Suppressor macrophage (primary cell): ENCODE measurements at places on chromosomes 5 and 9.

DNA sequence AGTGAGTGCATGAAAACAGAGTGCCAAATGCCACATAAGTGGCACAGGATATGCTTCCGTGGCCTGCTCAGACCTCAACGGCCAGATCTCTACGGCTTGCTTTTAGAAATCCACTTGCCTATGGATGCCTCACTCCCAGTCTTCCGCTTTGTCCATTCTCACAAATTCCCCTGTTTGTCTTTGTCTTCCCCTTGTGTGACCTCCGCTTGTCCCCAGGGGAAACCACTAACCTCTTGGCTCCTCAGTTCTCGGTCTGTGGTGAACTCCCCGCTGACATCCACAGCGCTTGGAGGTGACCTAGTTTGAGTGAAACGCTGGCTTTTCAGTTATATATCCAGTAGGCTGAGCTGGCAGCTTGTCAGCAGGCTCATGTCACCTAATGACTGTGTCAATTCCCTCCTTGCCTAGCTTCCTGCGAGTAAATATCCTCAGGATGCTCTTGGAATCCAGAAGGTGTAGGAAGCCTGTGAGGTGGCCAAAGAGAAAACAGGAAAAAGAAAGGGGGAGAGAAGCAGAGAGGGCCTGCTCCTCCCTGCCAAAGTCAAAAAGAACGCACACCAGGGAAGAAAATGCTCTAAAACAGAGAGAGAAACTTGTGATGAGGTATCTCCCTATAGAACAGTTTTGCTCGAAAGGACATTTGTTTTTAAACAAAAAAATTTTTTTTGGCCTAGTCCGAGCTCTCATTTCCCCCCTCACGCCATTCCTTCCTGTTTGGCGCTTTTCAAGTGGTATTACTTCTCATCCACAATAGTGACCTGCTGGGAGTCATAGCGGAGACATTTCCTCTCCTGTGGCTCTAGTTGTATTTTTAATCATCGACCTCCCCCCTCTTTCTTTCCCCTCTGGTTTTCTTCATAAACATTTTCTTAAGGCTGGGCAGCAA lies 101.6 kb upstream of the SPRY4 start:
- no peak for DNase-seq

GRCh38 chr5:179044765-179045164 lies 15.4 kb upstream of the ZNF354C start:
- no peak for DNase-seq

DNA sequence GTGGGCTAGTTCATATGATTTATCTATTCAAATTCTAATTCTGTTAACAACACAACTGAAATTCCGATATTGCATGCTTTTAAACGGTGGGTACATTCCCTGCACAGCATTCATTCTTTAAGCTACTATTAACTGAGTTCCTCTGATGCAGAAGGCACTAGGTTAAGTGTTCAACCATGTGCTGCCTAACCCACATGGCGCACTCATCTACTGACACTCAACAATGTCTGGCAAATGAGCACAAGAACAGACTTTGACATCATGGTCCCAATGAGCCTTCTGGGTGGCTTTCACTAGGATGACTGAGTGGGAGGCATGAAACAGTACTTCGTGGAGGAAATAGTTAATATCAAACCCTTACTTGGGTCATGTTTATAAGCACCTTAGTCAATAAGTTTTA lies 10.2 kb downstream of the NREP start:
- DNase-seq, result no peak

- peak; percentile 80 for DNase-seq
These were observed 36.4 kb downstream of the GGTA1 start for GRCh38 chr9:121463026-121463807.

DNA sequence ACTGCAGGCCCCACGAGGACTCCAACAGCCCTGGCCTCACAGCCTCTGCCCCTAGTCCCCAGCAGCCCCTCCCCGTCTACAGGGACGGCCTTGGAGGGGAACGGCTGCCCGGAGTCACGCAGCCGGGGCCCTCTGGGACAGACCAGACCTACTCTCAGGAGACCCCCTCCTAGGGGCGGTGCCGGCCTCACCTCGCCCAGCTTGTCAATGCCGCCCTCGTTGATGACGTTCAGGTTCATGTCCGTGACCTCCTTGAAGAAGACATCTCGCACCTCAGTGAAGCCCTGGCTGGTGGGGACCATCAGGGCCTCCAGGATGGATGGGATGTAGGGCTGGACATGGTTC lies 58.6 kb downstream of the LRSAM1 start:
- no peak for DNase-seq

GRCh38 chr5:17156463-17156862 lies 61.0 kb upstream of the BASP1 start:
- no peak for DNase-seq

DNA sequence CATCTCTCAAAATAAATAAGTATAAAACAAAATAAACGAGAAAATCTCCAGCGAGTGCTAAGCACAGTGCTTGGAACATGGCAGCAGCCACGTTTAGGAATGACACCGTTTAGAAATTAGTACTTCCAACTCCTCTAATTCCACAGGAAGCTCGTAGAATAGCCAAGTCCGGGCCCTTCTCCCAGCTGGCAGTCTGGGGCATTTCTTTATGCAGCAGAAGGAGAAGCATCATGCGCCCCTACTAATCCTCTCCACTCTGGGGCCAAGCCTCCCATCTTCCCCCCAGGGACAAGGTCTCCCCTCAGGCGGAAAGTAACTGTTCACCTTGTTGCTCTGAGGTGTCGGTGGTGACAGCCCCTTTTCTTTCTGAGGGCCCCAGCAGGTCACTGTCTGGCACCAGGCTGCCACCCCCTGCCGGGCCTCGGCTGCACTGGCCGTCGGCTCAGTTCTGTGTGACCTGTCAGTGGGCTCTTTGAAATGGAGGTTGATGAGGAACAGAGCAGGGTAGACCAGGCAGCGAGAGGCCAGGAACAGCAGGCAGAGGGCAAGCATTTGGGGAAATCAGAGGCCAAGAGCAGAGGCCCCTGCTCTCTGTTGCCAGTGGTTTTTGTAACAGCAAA lies 113.5 kb upstream of the WWC1 start:
- no peak for DNase-seq

DNA sequence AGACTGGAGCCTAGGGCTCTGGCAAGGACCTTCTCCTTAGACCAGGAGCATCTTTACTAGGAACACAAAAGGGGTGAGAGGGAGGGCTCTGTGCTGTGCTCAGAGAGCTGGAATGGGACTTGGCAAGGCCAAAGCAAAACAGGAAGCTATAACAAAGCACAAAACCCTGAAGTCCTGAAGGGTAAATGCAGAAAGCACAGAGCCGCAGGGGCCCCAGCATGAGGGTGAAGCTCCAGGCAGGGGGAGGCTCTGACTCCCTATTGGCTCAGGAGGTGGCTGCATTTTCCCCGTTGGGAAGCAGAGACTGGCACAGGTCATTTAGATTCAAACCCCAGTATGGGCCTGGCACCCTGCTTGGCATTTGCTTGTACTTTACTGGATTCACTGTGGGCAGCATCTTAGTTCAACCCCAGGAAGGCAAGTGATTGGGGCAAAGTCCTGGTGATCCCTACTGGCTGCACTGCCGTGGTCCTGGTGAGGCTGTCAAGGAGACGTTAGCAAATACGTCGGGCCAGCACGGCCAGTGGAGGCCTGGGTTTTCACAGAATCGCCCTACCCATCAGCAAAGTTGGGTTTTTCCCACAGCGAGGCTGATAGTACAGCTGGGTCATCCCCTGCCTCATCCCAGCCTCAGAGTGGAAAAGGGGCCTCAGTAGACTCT lies 46.3 kb downstream of the GGTA1 start:
- DNase-seq, result no peak

DNA sequence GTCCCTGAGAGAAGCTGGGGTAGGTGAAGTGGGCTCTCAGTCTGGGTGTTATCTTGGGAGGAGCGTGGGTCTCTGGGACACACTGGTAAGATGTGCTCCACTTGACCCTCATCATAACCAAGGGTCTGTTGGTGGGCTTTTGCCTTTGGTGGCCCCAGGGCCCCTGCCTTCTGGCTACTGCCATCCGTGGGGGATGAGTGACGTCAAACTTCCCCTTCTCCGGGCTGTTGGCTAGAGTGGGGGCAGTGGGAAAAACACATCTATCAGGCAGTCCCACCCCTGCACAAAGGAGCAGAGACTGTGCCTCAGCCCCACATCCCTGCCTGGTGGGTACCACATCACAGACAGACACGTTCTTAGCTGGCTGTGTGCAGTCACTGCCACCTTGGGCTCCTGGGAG lies 35.1 kb downstream of the GADD45G start:
- no peak for DNase-seq

- peak; percentile 84 for DNase-seq
These were observed 1.5 kb upstream of the GPRIN1 start for GRCh38 chr5:176611435-176611834.

- DNase-seq, result no peak
These were observed 12.5 kb upstream of the SMIM23 start for GRCh38 chr5:171773106-171773505.

DNA sequence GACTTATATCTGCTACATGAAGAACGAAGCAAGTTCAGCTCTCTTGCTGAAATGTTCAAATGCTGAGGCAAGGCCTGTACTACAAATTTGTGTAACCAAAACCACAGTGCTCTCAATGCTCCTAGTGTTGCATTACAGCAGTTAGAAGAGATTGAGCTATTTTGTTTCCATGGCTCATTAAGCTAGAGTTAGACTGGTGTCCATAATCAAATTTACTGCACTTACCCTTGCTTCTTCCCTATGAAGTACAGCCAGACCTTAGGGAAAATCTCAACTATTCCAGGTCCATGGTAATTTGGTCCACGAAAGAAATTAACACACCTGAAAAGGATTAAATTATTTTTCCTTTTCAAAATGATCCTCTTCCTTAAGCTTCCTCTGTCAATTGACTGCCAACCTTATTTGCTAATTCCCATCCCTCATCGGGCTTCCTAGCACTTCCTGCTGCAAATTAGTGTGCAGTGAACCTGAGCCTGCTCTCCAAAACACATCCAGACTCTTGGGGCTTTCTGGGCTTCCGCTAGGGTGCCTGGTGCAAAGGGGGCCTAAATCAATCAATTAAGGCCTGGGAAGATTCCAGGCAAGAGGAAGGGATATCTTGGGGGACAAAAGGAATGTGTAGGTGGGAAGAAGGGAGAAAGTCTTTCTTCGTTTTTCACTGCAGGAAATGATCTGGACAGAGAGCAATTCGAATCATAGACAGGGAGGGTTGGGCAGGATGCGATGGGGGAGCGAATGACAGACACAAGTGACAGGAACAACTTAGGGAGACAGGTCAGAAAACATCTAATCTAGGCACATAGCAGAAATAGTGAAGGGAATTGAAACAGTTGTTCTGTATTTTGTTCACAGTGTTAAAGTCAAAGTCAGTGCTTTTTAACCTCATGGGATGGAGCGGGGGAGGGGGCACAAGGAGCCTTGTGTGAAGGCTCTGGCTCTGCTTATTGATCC lies 542.4 kb downstream of the RAB3C start:
- no peak for DNase-seq

GRCh38 chr5:117347280-117347679 lies 772.7 kb upstream of the SEMA6A start:
- no peak for DNase-seq

GRCh38 chr5:1521671-1522600 lies 1.8 kb downstream of the LPCAT1 start:
- no peak for DNase-seq

- DNase-seq, result no peak
These were observed 13.2 kb downstream of the ANGPTL2 start for GRCh38 chr9:127109212-127109711.

- DNase-seq, result peak; percentile 73
These were observed 49.5 kb upstream of the SARDH start for GRCh38 chr9:133787754-133788025.

DNA sequence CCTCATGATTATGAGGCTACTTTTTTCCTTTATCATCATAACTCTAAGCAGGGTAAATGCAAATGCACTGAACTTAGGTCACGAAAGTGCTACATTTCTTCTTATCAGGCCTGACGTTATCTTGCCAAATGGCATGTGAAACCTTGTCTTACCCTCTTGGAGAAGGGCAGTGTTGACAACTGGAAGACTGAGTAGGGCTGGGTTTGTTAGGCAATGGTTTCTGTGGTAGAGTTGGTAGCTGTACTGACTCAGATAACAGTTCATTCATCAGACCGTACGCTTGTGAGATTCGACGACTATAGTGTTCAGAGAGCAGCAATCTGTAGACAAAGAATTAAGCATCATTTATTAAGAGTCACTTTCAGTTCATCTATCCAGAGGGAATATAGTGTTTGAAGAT lies 127.7 kb downstream of the CPLANE1 start:
- DNase-seq, result no peak

DNA sequence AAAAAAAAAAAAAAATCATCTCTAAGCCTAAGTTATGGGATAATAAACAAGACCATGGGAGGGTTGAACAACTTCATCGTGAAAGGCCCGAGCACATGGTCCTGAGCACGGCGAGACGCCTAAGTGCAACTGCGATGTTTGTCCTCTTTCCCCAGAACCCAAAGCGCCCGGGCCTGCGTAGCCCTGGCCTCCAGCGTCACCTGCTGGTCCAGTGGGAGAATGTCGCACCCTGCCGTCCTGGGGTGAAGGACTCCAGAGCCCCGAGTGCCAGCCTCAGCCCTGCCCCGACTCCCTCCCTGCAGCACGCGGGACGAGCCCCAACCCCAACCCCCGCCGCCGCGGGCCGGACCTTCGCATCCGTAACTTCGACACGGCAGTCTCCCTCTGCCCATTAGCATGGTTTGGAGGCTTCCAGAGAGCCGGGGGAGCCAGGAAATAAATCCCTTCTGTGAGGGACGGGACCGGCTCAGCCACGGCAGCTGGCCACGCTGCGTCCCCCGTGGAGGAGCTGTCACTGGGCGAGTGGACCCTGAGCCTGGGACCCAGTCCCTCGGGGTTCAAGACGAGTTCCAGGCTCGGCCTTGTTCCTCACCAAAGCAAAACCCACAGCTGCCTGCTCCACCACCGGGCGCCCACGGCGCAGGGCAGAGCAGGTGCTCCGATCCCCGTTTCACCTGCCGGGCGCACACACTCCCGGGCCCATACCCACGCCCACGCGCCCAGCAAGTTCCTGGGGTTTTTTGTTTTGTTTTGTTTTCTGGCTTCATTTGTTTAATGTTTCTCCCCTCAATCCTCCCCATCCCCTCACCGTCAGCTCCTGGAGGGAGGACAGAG lies 132.5 kb upstream of the HAND1 start:
- DNase-seq, result peak; percentile 82

GRCh38 chr9:135907006-135907430 lies 328 bp downstream of the CAMSAP1 start:
- DNase-seq, result peak; percentile 77

GRCh38 chr5:19855453-19855852 lies 132.5 kb downstream of the CDH18 start:
- DNase-seq, result no peak

DNA sequence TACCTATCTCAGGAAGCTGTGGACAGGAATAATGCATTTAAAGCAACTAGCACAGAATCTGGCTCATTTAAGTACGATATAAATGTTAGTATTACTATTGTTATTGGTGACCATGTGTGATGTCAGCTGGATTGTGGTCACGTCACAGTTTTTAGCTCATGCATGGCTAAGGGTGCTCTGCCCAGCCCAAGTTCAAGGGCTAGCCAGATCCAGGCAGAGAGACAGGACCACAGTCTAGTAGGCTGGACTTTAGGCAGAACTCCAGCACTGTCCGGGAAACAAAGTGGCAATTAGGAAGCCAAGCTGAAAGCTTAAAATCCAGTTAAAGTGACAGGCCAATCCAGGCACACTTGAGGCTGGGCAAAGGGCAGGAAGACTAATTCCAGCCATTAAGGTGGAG lies 273.6 kb downstream of the ADAMTSL1 start:
- no peak for DNase-seq

GRCh38 chr5:45568813-45569212 lies 127.4 kb downstream of the HCN1 start:
- no peak for DNase-seq

- no peak for DNase-seq
These were observed 311.2 kb downstream of the KCTD16 start for GRCh38 chr5:144481861-144482260.

GRCh38 chr9:98873951-98874371 lies 66.5 kb downstream of the GALNT12 start:
- peak; percentile 56 for DNase-seq
